Smooth muscle cell of the pulmonary artery (primary cell): ENCODE measurements at places on chromosomes 5 and 9. TPM values are rescaled to one million over a fixed set of nuclear protein-coding genes. Genes with fewer than 3 reads are reported as not detected.

PPP3R2 gene
- not detected in 2 replicates for total RNA-seq

CCL28 gene
- 13.4 and 20.9 TPM in 2 replicates for total RNA-seq

DNAJB5 gene
- total RNA-seq: 10.2 and 10.5 TPM in 2 replicates

GADD45G gene
- 0.20 and 0.36 TPM in 2 replicates for total RNA-seq

TRIM36 gene
- total RNA-seq: 0.13 TPM in 2 replicates

SPINK5 gene
- total RNA-seq: not detected in 2 replicates

KCNMB1 gene
- 0.07 and 0.39 TPM in 2 replicates for total RNA-seq
